ENCODE measurements at places on chromosomes 2 and 18. TPM values are rescaled to one million over a fixed set of nuclear protein-coding genes. Genes with fewer than 3 reads are reported as not detected.

Gene DHRS9
- total RNA-seq = not detected

Gene COL6A3
- total RNA-seq = 482 TPM

Gene WNT10A
- total RNA-seq = not detected

Gene KANSL1L
- 22.3 TPM for total RNA-seq

Gene TRABD2A
- 1.8 TPM for total RNA-seq

Gene TANK
- 92.8 TPM for total RNA-seq

Gene ANKRD53
- 0.72 TPM for total RNA-seq

Gene MALL
- total RNA-seq = 2.4 TPM

Gene CCDC68
- 18.3 TPM for total RNA-seq

Data from placental pericyte (primary cell).